HCT116 (cell line): ENCODE measurements at places on chromosomes 1 and 21.

- DNase-seq, result peak; percentile 73
These were observed 18.8 kb downstream of the ELF3 start for GRCh38 chr1:202029171-202029665.

DNA sequence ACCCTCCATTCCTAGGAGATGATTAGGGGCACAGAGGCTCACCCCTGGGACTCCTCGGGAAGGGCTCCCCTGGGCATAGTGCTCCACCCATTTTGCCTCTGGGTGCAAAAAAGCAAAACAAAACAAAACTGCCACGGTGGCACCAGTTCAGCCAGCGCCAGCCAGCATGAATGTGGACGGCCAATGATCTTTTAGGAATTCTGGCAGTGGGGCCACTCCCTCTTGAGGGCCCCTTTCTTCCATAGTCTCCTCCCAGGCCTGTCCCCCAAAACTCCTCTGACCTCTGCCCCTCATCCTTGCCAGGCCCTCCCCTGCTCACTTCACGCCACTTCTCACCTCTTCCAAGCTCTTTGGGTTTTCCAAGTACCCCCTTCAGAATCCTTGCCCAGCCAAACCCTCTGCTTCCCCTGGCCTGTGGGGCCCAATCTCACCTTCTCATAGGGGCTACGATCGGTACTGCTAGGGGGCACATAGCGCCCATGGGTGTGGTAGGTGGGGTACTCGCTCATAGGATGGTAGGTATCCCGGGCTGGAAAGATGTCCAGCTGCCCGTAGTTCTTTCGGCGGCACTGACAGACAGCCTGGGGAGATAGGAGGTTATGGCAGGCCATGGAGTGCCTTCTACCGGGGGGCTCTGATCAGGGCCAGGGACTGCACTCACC lies 13.3 kb downstream of the TRIM46 start:
- DNase-seq, result no peak

- peak; percentile 26 for DNase-seq
These were observed 41.6 kb downstream of the LAMC2 start for GRCh38 chr1:183227422-183228346.

DNA sequence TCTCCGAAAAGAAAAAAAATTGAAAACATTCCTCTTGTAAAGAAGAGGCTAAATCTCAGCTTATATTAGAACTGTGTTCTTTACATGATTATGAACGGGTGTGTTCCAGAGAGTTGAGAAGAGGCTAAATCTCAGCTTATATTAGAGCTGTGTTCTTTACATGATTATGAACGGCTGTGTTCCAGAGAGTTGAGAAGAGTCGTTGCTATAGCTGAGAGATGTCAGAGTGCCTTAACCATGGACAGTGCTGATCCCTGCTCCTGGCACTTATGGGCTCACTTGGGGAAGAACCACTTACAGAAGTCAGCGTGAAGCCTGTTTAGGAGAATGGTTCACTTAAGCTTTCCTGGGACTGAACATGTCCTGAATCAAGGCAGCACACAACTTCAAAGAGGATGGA lies 35.0 kb downstream of the SLC35F3 start:
- no peak for DNase-seq

DNA sequence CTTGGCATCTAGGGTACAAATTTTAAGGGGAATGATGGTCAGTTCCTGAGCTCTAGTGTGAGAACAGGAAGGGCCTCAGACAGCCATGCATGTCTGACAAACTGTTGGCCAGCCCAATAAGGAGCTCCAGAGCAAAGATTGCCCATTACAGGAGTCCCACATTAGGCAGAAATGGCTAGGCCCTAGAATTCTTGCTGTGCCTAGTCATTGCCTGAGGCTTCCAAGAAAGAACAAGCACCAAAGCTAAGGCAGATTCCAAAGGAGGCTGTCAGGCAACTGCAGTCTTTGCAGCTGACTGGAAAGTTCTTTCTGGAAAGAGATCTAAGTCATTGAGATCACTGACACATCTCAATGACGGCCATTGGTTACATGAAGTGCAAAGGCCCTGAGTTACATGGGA lies 3.9 kb upstream of the STIL start:
- DNase-seq, result no peak

GRCh38 chr1:241934201-241934848 lies 23.2 kb upstream of the BECN2 start:
- no peak for DNase-seq

- DNase-seq, result no peak
These were observed 32.8 kb downstream of the H3-3A start for GRCh38 chr1:226095286-226095685.

DNA sequence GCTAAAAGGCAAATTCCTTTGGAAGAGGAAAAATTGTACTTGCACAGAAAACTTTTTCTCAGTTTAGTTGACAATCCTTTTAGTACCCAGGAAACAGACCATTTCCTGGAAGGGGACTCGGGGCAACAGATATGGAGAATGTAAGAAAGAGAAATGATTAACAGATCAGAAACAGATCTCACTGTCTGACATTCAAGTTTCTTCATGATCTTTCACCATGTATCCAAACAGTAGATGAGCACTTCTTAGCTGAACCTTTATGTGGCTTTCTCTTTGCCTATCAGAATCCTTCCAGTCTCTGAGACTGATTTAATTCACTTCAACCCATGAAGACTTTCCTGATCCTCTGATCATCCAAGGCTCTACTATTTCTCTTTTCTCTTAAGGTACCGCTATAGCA lies 2.7 kb downstream of the TTLL7 start:
- no peak for DNase-seq

GRCh38 chr1:64915381-64916274 lies 50.7 kb downstream of the JAK1 start:
- DNase-seq, result no peak

DNA sequence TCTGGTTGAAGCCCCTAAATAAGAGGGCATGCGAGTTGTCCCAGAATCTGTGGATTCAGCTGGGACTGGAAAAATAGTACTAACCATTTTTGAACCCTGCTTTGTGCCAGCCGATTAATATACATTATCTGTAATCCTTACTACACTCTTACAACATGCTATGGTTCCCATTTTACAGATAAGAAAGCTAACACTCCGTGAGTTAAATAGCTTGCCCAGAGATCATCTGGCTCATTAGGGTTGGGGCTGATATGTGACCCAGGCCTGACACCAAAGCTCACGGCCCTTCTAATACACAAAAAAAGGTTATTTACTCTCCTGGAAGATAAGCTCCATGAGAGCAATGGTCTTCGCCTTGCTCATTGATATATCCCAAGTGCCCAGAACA lies 14.9 kb downstream of the ATP2B4 start:
- DNase-seq, result no peak

DNA sequence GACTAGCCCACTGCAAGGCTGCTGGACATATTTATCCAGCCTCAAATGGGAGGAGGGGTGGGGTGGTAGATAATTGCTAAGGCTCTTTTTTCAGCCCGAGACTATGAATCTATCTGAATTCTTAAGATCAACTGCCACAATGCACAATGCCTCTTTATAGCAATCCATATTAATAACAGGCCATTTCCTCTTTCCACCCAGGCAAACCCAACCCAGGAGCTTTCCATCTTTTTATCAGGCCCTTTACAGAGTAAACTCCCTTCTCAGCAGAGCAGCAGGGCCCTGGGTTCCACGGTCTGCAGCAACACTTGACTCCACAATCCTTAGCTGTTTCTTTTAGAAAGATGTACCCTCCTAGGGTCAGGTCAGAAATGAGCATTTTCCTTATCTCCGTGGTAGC lies 806 bp downstream of the DDOST start:
- DNase-seq, result no peak

DNA sequence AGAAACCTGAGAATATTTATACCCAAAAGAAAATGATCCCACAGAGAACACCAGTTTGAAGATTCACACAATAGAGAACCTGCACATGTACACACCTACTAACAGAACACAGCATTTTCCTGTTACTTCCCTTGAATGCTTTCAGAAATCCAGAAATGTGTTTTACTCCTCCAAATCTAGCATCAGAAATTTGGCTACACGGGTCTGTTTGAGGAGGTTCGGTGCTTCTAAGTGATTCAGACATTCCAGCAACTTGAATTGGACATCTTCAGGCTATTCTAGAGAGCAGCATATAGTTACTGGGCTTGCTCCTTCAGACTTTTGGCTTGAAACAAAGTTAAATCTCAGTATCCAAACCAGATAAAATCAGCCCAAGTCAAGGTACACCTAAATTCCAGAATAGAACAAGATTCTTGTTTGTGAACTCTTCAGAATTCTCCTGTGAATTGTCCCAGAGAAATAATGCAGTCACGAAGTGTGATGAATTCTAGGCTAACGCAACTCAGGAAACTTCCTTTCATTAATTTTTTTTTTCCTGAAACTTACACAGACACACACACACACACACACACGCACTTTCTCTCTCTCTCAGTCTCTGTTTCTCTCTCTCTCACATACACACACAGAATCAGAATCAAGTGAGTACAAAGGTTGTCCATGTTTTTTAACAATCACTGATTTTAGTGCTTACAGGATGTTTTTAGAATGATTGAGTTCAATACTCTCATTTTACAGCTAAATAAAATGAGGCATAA lies 278.4 kb upstream of the SNX7 start:
- DNase-seq, result no peak

- no peak for DNase-seq
These were observed 18.7 kb downstream of the ADARB1 start for GRCh38 chr21:45093035-45093532.

GRCh38 chr1:180563026-180563827 lies 4.5 kb downstream of the OVAAL start:
- DNase-seq, result no peak

- DNase-seq, result peak; percentile 64
These were observed 106.4 kb downstream of the TBX19 start for GRCh38 chr1:168386949-168387586.

- DNase-seq, result no peak
These were observed 36.7 kb upstream of the LAPTM5 start for GRCh38 chr1:30794260-30794659.

GRCh38 chr1:110233861-110234260 lies 23.7 kb downstream of the KCNC4 start:
- no peak for DNase-seq

- DNase-seq, result no peak
These were observed 421.2 kb upstream of the DAB1 start for GRCh38 chr1:57845041-57845440.

GRCh38 chr1:175976865-175977642 lies 230.0 kb downstream of the COP1 start:
- DNase-seq, result no peak

DNA sequence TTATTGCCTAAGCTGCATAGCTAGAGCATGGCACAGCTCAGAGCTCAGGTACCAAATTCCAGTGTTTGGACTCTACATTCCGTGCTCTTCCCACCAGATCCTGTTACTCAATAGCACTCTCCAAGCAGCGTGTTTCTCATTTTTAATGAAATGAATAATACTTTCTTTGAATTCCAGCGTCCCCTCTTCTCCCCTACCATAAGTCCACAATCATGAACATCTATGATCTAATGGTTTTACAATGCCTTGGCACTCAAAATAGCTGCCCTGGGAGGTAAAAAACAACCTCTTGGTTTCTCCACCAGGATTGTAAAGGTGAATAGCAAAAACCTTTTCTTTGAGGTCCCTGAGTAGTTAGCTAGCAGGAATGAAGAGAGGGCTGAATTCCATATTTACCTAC lies 480.0 kb upstream of the PKN2 start:
- DNase-seq, result no peak

DNA sequence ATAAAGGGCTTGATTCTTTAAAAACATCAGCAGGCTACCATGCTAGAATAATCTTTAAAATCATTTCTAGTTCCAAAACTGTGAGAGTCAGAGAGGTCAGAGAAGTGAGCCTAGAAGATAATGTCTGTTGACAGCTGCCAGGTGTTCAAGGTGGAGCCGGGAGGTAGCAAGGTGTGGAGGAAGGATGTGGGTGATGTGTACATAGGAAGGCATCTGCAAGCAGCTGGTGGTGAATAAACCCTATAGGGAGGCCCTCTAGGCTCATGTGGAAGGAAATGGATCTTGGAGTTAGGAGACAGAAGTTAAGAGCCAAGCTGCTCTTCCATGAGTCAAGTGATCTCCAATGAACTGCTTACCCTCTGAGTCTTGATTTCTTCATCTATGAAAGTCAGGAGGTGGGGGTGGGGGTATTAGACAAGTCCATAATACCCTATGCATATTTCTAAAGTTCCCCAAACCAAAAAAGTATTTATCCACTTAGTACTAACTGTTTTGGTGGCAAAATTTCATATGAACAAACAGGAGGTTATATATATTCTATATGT lies 266.3 kb downstream of the RHOU start:
- DNase-seq, result no peak

DNA sequence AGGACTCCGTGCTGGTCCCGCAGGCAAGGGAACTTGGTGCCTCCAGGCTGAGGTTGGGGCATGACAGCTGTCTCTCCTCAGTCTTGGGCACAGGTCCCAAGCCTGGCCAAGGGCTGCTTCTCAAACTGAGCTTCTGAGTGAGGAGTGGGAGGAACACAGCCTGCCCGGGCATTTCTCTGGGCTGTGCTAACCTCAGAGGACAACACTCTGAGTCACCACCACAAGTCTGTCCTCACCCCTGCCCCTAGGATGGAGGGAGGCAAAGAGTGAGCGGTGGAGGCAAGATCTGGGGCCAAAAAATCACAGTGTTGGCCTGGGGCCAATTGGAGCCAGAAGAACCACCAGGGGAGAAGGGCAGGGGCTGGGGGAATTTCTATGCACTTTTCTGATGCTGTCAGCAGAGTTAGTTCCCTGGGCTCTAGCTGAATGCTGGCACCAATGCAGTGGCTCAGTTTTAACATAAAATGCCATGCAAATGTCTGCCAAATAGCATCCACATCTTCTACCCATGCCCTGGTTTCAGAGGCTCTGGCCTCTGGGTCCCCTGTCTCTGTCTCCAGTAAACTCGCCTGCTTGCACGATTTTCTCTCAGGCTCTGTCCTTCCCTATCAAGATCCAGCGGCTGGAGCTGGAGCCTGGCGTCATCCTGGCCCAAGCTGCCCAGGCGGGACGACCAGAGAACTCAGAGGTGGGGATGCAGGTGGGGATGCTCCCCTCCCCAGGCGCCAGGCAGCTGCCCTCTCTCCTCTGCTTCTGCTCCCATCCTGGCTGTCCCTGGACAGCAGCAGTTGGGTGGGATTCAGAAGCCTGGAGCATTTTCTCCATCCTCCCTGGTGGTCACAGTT lies 11.0 kb upstream of the CDK18 start:
- DNase-seq, result no peak

DNA sequence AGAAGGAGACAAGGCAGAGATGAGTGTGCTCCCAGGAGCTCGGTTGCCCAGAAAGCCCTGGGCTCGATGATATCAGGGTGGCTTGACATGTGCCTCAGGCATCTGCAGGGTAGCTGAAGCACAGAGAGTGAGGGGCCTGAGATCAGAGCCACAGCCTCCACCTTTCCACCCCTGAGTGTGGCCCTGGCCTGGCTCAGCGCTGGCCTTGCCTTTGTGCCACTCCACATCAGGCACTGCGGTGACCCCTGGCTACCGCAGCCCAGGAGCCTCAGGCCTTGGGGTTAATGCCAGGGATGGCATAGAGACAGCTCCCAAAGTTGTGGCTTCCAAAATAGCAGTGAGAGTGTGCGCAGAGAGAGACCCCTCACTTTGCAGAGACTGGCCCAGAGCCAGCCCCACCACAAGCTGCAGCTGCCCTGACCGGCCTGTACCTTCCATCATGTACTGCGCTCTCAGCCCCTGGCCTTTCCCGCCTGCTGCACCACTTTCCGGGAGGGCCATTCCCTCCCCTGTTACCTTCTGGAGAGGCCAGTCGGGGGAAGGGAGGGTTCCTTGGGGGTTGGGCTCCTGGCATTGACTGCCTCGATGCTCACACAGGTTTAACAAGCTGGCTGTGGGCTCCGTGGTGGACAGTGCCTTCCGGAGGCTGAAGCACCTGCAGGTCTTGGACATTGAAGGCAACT lies 19.5 kb downstream of the PODN start:
- no peak for DNase-seq

- no peak for DNase-seq
These were observed 131.6 kb upstream of the ETV3 start for GRCh38 chr1:157269656-157270375.

- DNase-seq, result no peak
These were observed 771 bp downstream of the EIF4G3 start for GRCh38 chr1:21175670-21176581.
